Stimulated activated CD4-positive, alpha-beta T cell treated with anti-CD3 and anti-CD28 coated beads, Interleukin-4, amount 100 ng/mL, for 1 hour (primary cell): ENCODE measurements at places on chromosomes 4 and X.

DNA sequence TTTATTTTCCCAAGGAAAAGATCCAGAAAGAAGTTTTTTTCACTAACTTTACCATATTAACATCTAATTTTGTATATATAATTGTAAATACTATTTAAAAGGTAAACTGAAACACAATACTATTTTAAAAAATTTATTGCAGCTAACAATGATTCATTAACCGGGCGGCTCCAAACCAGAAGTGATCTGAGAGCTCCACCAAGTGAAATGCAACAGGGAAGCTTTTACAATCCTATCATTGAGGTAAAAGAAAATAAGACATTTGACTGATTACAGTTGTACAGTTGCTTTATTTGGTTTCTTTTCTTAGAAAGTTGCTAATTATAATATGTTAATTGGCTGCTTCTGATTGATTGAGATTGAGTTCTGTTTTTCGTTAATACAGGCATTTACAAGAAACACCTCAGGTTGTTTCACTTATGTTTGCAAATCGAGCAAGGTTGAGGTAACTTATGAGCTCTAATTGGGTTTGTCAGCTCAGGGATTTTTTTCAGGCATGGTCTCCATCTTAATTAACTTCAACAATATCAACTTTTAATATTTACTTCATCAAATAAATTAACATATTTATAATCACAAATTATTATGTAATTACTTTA is 220.2 kb upstream of the UGT8 start:
- DNase-seq: no peak

GRCh38 chrX:71454222-71454621 is 78.7 kb upstream of the OGT start:
- DNase-seq: no peak

GRCh38 chr4:8581094-8581861 is 1.1 kb downstream of the GPR78 start:
- DNase-seq: no peak

DNA sequence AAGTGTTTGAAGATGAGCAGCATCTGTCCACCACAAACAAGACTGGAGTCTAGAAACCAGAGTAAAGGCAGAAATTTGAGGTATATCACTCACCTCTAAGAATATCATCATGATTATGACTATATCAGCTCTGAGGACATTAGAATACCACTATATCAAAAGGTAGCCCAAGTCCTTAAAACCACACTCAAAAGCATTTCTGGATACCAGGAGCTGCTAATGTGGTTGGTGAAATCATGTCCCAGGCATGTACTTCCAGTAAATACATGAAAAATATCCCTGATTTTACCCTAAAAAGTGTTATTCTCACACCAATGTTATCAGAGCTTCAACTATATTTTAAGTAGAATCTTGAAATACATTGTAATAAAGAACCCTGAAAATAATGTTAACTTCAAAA is 136.3 kb upstream of the SMAD1 start:
- no peak for DNase-seq

- no peak for DNase-seq
Observed at GRCh38 chr4:132614682-132615081, 534.4 kb upstream of the PCDH10 start.

DNA sequence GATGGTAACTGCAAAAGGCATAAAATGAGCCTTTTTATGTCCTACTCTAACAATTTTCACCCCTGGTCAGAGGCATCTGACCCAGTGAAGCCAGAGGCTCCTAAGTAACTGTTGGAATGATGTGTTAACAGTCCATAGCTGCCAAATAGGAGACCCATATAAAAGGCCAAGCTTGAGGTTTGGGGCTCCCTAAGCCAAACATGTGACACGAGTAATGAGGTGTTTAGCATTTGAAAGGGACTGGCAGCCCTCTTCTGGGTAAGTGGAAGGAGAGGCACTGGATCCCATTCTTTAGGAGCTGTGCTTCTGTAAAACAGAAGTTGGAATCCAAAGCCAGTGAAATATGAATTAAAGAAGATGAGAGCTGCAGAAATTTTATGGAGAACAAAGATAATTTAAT is 100.6 kb upstream of the PNPLA4 start:
- no peak for DNase-seq
